NCI-H2107 (cell line): ENCODE measurements at places on chromosomes 12 and 14.

GRCh38 chr12:74537126-74537706, 419 bp upstream of the ATXN7L3B start:
- DNase-seq, result peak; percentile 32

DNA sequence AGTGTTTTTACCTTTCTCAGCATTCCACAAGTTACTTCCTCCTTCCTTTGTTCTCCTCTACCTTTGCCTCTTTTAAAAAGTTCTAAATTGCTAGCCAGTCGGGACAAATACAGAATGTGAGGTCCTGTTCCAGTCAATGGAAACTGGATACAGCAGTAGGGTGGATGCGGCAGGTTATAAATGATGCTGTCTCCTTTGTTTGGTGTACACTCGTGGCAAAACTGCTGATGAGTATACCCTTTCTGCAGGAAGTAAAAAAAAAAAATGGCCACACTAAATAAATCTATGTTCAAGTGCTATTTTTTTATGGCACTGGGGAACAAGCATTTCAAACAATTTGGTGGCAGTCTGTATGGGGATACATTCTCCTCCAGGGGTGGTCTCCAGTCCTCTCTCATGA, 27.5 kb downstream of the KLRK1 start:
- no peak for DNase-seq

GRCh38 chr12:74031045-74031444, 506.6 kb upstream of the ATXN7L3B start:
- DNase-seq, result no peak

DNA sequence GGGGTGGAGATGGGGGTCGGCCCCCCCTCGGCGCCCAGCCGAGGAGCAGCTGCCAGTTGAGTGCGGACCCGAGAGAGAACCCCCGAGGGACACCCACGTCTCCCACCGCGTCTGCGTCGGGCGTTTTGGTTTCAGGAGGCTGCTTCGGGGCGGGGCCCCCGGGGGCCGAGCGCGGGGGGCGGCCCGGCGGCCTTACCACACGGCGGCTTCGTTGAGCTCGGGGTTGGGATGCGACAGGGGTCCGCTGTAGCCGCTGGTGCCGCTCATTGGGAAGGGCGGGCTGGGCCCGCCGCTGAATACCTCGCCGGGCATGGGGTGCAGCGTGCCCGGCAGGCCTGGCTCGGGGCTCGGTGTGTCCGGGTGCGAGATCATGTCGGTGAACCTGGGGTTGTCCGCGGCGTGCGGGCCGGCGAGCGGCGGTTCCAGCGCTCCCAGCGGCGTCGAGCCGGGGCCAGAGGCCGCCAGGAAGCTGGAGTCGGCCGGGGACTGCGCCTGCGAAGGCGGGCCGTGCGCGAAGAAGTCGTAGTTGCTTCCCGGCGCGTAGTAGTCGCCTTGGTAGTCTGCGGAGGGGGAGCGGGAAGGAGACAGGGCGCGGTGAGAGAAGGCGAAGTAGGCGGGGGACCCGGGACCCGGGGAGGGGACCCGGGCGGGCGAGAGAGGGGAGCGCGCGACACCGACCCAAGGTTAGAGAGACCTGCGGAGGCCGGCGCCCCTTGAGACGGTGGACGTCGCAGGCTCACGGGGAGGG, 8.5 kb downstream of the LHX5 start:
- no peak for DNase-seq

DNA sequence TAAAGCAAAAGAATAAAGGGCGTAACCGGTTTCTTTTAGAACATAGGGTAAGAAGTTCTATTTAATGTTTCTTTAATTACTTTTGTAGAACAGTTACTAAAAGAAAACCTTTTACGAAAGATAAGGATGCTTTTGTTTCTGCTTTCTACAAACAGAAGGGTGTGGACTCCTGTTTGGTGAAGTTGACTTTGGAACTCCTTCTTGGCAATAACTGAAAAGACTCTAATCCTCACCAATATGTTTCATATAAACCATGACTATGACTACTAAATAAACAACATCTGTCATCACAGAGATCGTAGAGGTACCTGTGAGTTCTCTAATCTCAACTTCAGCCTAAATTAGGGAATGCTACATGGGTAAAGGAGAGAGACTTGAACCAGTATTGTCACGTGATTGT, 210.8 kb upstream of the FLRT2 start:
- no peak for DNase-seq

DNA sequence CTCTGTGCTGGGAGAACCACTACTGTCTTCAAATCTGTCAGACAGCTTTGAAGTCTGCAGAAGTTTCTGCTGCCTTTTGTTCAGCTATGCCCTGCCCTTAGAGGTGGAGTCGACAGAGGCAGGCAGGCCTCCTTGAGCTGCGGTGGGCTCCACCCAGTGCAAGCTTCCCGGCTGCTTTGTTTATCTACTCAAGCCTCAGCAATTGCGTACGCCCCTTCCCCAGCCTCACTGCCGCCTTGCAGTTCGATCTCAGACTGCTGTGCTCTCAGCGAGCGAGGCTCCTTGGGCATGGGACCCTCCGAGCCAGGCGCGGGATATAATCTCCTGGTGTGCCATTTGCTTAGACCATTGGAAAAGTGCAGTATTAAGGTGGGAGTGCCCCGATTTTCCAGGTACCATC, 25.1 kb upstream of the KLRB1 start:
- DNase-seq, result no peak

- no peak for DNase-seq
Observed at GRCh38 chr14:81400852-81401251, 728 bp upstream of the STON2 start.

DNA sequence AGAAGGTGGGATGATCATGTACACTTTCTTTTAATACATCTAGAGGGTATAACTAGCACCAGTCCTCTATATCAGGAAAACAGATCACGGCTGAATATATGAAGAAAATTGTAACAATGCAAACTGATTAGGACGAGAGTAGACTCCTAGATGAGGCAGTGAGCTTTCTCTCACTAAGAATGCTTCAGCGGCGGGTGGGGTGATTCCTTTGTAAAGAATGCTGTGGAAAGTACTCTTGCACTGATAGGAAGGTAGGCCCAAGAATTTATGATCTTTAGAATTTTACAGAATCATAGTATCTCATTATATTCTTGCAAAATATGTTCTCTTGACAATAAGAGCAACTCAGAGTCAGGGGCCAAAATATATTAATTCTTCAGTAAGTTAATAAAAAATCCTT, 133.0 kb downstream of the LMNTD1 start:
- DNase-seq, result no peak

- no peak for DNase-seq
Observed at GRCh38 chr14:34452258-34452822, 9.7 kb downstream of the SPTSSA start.

DNA sequence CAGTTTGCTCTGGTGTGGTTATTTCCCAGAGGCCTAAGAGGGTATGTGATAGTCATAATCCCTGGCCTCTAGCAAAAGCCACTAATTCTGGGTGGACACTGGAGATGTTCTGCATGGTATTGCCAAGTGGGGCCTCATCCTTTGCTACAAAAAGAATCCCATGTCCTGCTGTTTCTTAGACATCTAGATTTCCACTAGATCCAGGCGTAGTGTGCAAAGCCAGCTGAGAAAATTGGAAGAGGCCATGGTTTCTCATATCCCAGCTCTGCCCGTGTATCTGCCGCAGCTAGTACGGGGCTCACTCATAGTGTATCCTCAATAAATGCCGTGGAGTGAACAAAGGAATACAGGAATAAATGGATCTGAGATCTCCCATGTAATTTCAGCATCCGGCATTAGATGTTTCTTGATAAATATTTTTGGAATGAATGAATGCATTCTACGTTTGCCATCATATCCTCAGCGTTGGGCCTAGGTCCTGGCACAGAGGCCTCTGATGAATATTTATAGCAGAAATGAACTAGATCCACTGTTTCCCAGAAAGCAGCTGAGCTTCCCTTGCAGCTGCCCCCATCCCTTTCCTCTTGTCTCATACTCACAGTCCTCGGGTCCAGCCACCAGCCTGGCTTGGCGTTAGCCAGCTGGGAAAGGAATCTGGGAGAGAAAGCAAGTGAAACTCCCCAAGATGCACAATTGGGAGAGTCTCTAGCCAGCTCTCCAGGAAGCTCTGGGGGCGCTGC, 76.3 kb upstream of the NOS1 start:
- DNase-seq, result no peak

- no peak for DNase-seq
Observed at GRCh38 chr12:111768159-111768895, 1.6 kb downstream of the ALDH2 start.

DNA sequence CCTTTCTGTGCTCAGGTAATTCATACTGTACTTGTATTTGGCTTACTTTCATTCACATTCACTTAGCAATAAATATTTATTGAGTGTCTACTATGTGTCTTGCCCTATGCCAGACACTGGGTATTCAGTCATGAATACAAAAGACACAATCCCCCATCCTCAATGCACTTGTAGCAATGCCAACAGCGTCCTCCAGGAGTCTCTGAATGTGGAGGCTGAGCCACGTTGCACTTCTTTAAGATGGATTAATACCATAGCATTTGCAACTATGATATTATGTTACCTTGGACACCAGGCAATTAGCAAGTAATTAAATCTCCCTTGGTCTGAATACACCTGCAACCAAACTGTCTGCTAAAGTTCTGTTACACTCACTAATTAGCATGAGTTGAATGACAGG, 58.8 kb downstream of the OTX2 start:
- no peak for DNase-seq

- no peak for DNase-seq
Observed at GRCh38 chr12:27191531-27191930, 52.6 kb upstream of the STK38L start.

DNA sequence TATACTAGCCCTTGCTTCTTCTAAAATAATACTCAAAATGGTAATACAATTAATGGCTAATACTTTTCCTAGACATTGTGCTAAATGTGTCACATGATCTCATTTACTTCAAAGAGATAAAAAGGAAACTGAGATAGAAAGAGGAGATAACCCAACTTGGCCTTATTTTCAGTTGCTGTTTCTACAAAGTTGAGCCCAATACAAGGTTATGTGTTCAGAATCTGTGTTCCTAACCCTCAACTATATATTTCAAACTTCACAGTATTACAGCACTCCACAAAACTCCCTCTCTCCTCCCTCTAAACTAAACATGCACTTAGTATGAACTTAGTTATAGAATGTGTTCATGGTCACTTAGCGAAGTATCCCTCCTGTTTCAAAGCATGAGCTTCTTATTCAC, 277.9 kb downstream of the CCER1 start:
- no peak for DNase-seq

- no peak for DNase-seq
Observed at GRCh38 chr14:100222224-100223093, 16.5 kb upstream of the YY1 start.

DNA sequence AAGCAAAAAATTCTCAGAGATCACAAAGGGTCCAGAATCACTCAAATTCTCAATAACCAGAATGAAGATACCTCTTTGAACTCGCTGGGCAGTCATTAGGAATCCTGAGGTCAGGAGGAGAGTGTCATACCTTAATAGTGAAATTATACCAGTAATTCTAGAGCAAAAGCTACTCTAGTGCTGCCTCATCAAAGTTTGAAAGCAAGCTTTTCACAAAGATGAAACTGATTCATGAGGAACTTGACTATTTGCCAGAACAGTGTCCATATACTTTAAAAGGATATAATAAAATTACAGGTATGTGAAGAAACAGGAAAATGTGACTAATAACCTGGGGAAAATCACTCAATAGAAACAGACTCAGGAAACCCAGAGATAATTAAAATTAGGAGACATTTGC, 44.5 kb downstream of the EML5 start:
- DNase-seq, result no peak

DNA sequence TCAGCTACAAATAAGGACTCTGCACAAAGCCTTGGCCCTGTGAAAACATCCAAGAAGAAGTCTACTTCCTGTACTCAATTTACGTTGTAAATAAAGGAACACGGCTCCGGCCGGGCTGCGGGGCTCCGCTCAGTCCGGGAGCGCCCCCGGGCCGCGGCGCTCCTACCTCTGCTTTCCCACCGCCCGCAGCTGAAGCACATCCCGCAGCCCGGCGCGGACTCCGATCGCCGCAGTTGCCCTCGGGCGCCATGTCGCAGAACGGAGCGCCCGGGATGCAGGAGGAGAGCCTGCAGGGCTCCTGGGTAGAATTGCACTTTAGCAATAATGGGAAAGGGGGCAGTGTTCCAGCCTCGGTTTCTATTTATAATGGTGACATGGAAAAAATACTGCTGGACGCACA, 502.3 kb upstream of the FOXG1 start:
- no peak for DNase-seq

DNA sequence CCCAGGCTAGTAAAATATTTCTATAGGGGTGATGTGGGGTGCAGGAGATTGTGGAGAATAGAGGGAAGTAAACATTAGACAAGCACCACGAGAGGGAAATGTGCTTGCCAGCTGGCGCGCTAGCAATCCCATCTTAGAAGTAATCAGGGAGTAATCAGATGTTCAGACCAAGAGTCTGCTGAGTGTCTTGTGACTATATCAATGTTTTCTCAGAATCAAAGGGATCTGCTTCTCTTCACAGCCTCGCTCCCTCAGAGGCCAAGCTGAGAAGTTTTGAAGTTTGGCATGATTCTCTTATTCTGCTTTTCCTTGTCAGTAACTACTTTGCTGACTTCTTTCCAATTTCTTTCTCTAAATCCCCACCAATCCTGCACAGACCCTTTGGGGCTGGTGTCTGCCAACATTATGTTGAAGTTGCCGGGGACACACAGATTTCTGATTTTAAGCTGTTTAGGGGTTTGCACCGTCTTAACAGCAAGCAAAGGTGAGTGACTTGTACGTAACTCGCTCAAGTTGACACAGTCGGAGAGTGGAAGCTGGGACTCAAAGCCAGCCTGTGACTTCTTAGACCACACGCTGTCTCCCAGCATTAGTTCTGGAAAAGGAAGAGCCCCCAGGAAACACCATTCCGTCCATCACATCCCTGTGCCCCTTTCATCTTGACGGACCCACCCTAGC, 22.0 kb upstream of the TSPAN9 start:
- no peak for DNase-seq

DNA sequence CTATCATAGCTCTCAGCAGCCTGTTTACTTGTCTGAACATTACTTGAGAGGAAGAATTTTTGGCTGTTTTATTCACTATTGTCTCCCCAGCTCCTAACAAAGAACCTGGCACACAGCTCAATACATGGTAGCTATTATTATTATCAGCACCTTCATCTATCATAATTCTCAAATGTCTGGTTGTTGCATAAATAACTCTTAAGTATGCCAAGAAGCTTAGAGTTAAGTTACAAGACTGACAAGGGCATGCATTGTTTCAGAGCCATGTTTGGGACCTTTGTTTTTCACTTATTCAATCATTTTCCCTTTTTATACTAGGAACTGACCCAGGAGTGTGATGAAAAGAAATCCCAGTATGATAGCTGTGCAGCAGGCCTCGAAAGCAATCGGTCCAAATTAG, 77.5 kb upstream of the ATP2A2 start:
- DNase-seq, result no peak
